Activated CD4-positive, alpha-beta memory T cell treated with anti-CD3 and anti-CD28 coated beads for 36 hours (primary cell): ENCODE measurements at places on chromosomes 4 and X.

GRCh38 chr4:108361446-108361820, 192.7 kb upstream of the LEF1 start:
- DNase-seq = no peak

GRCh38 chr4:144179152-144179739, 38.7 kb upstream of the GYPA start:
- DNase-seq = no peak

GRCh38 chr4:105140684-105141490, 5.8 kb upstream of the TET2 start:
- DNase-seq = peak; percentile 50

DNA sequence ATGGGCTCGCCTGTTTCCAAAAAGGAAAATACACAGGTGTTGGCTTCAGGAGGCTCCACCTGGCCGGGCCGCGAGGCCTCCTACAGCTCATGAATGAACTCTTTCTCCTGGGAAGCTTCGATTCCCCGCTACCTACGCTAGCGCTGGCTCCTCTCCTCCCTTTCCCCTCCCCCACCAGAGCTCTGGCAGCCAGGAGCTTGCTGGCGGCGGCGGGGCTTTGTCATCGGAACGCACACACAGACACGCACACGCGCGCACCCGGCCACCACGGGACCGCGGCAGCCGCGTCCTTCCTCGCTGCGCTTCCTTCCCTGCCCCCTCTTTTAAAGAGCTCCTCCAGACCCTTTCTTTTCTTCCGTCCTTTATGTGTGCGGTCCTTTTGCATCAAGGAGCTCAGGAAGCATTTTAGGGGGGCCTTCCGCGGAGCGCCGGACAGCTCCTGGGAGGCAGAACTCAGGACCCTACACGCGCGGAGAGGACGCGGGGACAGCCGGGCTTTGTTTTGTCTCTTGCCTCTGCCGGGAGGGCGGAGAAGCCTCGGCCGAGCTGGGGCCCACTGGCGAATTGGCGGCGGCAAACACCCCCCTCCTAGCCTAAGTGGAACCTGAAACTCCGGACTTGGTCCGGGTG, 70.2 kb upstream of the BCOR start:
- DNase-seq = peak; percentile 32

GRCh38 chr4:141658309-141658708, 21.9 kb downstream of the IL15 start:
- no peak for DNase-seq

- DNase-seq = no peak
Measured at GRCh38 chrX:68865300-68865699, 36.5 kb downstream of the EFNB1 start.

DNA sequence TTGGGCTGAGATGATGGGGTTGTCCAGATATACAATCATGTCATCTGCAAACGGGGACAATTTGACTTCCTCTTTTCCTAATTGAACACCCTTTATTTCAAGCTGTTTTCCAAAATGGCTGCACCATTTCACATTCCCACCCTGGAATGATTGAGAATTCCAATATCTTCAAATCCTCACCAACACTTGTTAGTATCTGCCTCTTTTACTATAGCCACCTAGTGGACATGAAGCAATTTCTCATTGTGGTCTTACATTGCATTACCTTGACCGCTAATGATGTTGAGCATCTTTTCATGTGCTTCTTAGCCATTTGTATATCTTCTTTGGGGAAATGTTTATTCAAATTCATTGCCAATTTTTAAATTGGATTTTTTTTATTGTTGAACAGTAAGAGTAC, 364.8 kb downstream of the SMARCA1 start:
- no peak for DNase-seq

DNA sequence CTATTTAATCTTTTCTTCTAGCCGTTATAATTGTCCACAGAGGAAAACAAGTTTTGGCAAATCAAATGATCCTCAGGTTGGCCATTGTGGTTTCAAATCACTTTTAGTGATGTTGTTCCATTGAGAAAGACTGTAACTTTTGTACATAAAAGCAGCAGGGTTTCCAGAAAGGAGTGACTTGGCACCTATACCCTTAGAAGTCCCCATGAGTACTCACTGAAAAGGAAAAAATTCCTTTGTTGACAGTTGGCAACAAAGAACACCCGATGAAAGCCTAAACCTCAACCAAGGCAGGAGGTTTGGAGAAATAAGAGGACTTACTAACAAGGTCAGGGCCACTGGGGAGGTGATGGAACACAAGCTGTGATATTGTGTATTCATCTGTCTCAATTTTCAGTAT, 474.4 kb downstream of the RAPGEF2 start:
- no peak for DNase-seq

DNA sequence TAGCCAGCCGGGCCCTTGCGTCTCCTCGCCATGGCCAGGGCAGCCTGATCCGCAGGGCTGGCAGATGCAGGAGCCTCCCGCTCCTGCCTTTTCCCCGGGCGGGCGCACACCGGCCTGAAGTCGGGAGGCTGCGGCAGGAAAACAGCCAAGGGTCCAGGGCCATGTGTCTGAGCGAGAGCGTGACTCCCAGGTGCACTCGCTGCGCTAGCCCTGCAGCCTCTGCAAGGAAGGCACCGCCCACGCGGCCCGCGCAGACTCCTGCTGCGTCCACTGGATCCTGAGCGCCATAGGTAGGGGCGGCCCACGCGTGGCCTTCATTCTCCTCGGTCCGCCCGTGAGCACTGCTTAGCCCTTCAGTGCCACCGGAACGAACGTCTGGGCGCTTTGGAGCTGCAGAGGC, 379.9 kb downstream of the TRAM1L1 start:
- no peak for DNase-seq

DNA sequence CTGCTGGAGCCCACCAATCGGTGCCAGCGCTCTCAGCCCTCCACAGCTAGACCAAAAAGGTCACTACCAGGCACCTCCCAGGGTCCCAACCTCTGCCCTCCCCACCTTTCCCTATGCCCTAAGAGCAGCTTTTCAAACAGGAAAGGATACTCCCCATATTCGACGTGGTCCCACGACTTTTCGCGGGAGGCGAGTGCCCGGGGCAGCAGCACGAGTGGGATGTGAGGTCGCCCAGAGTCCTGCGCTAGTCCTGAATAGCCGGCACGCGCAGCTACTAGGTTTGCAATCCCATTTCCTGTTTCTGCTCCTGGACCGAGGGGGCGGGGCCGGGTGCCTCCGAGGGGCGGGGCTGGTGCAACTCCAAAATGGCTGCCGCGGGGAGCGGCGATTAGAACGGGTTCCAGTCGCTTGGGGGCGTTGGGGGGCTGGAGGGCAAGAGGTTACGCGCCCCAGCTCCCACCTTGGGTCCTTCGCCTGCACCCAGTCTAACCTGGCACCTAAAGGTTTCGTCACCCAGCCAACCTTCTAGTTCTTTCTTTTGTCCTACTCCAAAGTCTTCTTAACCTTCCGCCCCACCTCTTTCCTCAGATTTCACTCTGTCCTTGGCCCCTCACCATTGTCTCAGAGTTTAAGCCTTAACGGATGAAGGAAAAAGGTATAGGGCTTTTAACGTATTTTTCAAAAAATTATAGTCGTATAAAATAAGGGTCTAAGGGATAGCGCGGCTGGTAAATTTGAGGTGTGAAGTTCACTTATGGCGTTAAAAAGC, 85.0 kb upstream of the TENT5D start:
- DNase-seq = peak; percentile 8

DNA sequence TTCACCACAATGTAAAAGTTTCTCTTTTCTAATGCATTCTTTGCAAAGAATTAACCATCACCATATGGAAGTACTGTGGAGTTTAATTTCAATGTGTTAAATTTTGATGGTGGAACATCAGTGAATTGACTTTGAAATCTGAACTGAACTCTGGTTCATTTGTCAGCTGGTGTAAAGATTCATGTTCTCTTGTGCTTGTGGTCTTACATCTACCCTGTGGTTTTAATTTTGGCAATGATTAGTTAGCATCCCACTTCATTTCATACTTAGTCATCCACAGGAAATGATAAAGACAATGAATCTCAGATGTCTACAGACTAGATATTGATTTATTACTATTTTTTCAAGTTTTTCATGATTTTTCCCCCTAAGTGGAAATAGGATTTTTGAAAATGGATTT, 77.8 kb downstream of the GRID2 start:
- DNase-seq = no peak

GRCh38 chr4:75005727-75006126, 72.8 kb downstream of the PARM1 start:
- DNase-seq = no peak

- DNase-seq = no peak
Measured at GRCh38 chr4:108991551-108992328, 228.9 kb upstream of the ETNPPL start.

DNA sequence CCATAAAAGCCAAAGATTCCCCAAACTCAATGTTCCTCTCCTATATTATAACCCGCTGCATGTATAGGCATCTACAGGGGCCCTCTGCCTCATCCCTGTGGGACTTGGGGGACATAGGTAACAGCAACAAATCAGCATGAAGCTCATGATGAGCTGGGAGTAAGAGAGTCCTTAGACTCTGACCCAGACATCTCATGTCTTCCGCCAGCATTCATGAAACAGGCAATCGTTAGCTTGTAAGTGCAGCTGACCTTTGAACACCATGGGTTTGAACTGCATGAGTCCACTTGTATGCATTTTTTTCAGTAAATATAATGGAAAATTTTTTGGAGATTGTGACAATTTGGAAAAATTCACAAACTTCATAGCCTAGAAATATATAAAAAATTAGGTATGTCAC, 10.4 kb upstream of the SCOC start:
- no peak for DNase-seq

GRCh38 chr4:142339053-142339452, 507.0 kb downstream of the INPP4B start:
- DNase-seq = no peak

DNA sequence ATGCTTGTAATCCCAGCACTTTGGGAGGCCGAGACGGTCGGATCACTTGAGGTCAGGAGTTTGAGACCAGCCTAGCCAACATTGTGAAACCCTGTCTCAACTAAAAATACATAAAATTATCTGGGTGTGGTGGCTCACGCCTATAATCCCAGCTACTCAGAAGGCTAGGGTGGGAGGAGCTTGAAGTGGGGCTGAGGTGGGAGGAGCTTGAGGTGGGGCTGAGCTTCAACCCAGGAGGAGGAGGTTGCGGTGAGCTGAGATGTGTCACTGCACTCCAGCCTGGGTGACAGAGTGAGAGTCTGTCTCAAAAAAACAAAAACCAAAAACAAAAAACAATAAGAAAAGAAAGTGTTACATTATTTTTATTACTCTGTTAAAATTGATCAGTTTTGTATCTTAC, 1164.4 kb upstream of the IGFBP7 start:
- no peak for DNase-seq

DNA sequence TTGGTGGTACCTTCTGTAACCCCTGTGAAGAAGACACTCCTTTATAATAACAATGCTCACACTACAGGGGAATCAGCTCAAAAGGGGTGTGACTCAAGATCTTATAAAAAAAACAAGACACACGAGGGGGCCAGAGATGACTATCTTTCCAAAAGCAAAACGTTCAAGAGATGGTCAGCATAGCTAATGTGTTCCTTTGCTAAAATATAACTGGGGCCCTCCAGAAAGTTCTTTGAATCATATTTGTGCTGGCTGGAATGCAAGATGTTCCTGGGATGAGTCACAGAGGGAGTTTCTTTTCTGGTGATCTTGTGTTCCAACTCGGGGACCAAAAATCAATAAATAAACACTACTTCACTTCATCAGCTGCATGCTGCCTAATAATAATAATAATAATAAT, 46.5 kb downstream of the RAI2 start:
- no peak for DNase-seq

DNA sequence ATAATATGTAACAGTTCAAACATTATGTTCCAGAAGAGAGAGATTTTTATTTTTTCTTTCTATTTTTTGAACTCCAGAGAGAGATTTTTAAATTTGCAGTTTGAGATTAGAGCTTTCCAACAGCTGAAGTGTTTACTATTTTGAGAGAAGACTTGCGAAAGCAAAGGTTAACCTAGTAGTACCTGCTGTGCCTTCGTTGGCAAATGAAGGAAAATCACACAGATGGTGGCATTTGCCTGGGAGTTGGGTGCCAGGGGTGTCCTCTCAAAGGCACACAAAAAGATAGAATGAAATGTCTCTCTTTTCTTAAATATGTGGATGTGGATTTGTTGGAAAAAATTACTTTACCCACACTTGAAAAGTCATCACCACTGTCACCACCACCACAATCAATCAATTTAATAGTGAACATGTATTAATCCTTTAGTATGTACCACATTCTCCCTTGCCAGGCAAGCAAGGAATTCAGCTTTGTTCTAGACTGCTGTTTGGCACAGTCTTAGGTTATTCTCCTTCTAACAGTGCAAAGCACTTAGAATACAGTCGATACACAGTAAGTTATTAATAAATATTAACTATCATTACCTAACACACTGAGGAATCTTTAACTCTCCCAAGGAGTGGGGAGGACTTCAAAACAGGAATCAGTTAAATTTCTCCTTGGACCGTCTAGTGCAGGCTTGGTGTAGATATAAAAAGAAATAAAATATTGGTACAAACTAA, 838.2 kb upstream of the FTHL17 start:
- DNase-seq = no peak

DNA sequence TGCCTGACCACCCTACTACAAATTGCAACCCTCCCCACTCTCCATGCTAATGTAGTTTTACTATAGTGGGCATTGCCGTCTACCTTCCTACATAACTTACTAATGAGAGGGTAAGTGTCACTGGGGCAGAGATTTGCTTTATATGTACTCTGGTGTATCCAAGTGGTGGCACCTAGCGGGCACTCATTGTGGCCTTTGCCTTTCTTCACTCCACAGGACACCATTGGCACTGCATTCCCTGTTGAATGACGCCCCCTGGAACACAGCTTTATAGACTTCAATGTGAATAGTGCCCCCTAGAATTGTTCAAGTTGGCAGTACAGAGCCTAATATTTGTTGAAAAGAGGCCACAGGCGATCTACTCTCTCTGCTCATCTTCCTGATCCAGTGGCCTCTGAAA, 215.8 kb downstream of the MID1IP1 start:
- DNase-seq = no peak
